ENCODE measurements at places on chromosomes 12 and 14.

DNA sequence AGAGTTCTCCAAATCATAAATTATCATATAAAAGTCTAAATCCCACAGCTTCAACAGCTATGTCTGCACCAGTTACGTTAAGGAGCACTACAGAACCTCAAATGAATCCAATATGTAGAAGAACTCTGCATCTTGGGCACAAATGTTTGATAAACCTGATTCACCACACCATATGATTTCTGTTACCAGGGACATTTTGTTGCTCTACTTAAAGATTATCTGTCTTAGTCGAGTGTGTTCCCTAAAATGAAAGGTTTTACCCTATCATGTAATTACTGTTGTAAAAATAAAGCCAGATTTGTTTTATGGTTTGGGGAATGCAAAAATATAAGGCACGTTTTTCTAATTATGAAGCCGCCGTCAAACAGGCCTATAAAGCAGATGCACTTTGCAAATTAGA, 363.1 kb downstream of the EGLN3 start:
- no peak for DNase-seq

DNA sequence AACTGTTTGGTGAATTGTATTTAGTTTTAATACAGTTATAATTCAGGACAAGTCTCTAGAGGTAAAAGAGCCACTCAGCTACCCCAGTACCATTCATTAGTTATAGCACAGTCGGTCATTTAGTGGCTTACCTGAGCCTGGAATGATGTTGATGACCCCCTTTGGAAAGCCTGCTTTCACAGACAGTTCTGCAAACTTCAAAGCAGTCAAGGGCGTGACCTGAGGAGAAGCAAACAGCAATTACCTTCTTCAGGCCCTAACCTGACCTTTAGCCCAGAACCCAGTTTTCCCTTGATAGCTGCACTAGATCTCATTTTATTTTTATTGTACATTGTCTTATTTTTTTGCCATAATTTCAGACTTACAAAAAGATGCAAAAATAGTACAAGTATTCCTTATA, 43.8 kb downstream of the ALDH1L2 start:
- no peak for DNase-seq

DNA sequence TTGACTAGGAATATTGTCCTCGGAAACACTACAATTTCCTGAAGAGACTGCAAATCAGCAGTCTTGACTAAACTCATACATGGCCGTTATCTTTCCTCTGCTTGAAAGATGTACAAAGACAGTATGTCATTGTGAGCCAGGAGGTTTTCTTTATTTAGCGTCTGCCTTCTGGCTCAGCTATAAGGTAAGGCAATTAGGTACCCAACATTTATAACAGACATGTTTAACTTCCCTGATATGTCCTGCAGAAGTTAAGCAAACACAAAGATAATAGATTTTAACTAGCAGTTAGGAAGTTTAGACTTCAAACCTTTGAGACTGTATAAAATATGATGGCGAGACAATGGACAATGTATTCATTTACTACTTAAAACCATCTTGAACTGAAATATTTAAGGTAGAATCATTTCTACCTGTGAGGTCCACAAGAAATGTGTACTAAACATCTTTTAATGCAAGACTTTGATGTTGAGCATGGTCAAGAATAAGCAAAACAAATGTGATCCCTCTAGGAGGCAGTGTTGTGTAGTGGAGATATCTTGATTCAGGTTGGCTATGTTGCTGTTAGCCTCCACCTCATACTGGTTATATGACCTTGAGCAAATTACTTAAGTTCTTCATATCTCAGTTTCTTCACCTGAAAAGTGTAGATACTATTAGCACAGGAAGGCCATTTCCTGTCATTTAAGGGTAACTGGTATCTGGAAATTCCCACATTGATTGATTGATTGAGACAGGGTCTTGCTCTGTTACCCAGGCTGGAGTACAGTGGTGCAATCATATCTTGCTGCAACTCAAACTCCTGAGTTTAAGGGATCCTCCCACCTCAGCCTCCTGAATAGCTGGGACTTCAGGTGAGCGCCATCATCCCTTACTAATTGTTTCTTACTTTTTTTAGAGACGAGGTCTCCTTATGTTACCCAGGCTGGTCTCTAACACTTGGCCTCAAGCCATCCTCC, 96.3 kb upstream of the EEA1 start:
- DNase-seq, result no peak

GRCh38 chr14:81323093-81323492, 77.0 kb downstream of the STON2 start:
- DNase-seq, result no peak

- DNase-seq, result no peak
These were observed 19.5 kb downstream of the SERPINA3 start for GRCh38 chr14:94631536-94632304.

DNA sequence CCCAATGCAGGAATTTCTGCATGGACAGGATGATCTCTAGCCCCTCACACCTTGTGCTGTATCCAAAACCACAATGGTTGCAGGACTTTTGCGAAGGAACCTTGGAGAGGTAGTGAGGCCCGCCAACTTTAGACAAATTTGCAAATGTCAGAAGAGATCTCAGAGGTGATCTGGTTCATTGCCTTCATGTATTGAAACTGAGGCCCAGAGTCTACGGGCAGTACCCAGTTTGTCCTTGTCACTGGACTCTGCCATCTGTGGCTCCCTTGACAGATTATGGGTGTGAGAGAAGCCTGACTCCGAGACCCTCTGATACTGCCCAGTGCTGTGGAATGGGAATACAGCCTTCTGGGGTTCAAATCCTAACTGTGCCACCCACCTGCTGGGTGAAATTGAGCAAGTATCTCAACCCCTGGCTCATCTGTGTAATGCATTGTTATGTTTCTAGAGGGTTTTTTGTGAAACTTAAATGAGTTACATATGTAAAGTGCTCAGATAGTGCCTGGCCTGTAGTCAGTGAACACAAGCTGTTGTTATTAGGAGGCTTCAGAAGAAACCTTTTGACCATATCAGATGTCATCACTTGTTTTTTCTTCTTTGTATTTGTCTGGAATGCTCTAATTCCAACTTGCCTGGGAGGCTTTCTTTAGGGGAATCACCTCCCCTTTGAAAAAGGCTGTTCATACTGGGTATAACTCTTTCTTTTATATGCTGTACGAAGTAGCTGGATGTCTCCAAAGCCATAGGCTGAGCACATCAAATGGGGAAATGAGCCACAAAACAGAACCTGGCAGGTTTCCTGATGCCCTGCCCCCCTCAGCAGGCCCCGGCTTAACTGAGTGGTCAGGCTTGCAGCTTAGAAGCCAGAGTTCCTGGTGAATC, 71.4 kb upstream of the SRSF5 start:
- no peak for DNase-seq

GRCh38 chr12:74339211-74339610, 198.4 kb upstream of the ATXN7L3B start:
- no peak for DNase-seq

GRCh38 chr14:103160321-103161053, 37.2 kb downstream of the TNFAIP2 start:
- no peak for DNase-seq

GRCh38 chr12:122610911-122611310, 83.9 kb downstream of the KNTC1 start:
- DNase-seq, result no peak

GRCh38 chr12:76424941-76425340, 76.7 kb upstream of the BBS10 start:
- no peak for DNase-seq

DNA sequence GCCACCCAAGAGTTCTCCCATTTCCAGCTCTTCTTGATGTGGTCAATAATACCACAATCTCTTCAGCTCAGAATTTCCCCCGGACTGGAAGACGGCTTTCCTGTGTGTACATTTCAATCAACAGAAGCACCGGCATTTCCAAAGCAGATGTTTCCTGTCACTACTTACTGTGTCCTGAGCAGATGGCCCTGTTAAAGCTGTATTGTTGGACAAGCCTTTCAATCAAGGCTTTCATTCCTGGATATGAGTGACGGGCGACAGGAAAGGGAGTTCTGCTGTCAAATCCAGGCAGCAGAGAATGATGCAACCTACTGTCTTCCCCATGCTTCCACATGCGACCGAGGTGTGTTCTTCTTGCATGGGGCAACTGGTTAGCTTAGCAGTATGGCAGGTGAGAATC, 76.4 kb upstream of the CCDC60 start:
- no peak for DNase-seq

All from activated CD4-positive, alpha-beta T cell treated with anti-CD3 and anti-CD28 coated beads, Interleukin-2, amount 50 U/mL, for 48 hours (primary cell).